NCI-H69 (cell line): ENCODE measurements at places on chromosomes 7 and 10.

- peak; percentile 64 for DNase-seq
Measured at GRCh38 chr7:93890464-93891068, at the start of gene TFPI2. Gene TFPI2, minus strand, starts transcription at chr7:93890753. Its CDS starts 75 bp downstream, at chr7:93890678.

GRCh38 chr7:100221767-100222444 is 2.2 kb downstream of the PVRIG start:
- no peak for DNase-seq

DNA sequence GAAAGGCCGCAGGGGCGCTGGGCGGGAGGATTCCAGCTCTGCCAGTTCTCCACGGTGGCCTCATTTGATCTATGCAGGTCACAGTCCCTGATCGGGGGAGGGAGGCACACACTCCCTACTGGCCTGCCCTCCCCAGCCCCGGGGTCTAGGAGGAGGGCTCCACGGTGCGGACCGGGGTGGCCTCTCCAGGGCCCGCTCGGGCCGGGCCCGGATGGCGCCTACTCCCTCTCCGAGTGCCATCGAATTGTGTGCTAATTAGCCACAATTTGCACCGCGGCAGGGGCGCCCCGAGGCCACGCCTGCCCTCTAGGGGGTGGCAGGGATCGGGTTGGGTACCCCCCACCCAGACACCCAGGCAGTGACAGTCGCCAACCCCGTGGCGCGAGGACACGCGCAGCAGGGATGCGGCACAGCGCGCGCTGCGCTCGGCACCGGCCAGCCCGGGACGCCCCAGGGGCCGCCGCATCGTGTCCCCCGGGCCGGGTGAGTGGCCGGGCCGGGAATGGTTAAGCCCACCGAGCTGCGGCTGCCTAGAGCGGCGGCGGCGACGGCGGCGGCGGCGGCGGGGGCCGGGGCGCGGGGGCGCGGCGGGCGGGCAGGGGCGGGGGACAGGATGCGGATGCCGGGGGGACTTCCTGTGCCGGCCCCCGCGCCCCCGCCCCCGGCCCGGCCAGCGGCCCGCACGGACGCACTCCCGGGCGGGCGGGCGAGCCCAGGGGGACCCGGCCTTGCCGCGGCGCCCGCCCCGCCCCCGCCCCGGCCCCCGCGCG is at the start of gene ZNF853:
Gene ZNF853, plus strand, starts transcription at position 658 of the 770 bp plus-strand sequence. CDS start 565 bp downstream, outside the sequence.
- peak; percentile 76 for DNase-seq

GRCh38 chr7:4136501-4137110 is 545.5 kb upstream of the FOXK1 start:
- peak; percentile 38 for DNase-seq

DNA sequence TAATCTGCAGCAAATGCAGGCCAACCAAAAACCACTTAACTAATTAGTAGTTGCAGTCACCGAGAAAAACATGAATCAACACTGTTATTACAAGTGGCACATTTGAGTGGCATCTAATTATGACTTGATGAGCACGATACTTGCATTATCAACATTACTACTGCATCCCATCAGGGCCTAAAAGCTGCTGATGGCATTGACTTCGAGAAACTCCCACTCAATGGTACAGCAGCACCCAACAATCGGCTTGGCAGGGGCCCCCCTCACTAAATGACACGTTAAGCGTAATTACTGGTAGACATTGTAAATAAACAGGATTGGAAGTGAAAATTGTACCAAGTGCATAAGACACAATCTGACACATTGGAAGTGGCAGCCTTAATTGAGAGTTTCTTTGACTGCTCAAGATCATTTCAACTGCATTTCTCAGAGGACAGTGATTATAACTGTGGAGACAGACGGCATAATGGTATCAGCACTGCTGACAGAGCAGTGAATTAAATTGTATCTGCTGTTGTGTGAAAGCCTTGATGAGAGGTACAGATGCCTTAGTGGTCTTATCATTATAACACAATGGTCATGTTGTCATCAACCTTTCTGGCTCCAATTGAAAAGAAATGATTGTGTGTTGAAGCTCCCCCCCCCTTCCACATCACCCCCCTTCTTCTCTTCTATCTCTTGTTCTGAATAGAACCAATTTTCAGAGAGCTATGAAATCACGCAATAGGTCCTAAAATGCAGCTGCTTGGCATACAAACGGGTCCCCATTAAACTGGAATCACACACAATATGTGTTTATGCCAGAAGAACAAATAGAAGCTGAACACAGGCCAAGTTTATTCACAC is 43.4 kb downstream of the SHTN1 start:
- peak; percentile 95 for DNase-seq

GRCh38 chr7:13991791-13992595 is 2.5 kb upstream of the ETV1 start:
- DNase-seq = no peak

GRCh38 chr7:99008921-99009530 is 130.7 kb downstream of the TRRAP start:
- no peak for DNase-seq

GRCh38 chr10:23530079-23530478 is 91.2 kb downstream of the OTUD1 start:
- DNase-seq = no peak

GRCh38 chr10:90787393-90788198 is 70.2 kb downstream of the HTR7 start:
- peak; percentile 43 for DNase-seq

DNA sequence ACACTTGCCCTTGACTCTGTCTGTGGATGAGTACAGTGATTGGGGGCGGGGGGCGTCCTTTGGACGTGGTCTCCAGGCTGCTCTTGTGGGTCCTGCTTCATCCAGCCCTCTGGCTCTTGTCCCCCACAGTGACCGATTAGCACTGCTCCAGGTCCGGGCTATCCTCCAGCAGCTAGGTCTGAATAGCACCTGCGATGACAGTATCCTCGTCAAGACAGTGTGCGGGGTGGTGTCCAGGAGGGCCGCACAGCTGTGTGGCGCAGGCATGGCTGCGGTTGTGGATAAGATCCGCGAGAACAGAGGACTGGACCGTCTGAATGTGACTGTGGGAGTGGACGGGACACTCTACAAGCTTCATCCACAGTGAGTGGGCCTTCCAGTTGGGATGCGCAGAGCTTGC is 18.3 kb downstream of the TACR2 start:
- no peak for DNase-seq

GRCh38 chr7:116782177-116782711 is 80.1 kb upstream of the CAPZA2 start:
- peak; percentile 93 for DNase-seq

GRCh38 chr7:12210179-12211053 is 678 bp upstream of the TMEM106B start:
- peak; percentile 86 for DNase-seq

GRCh38 chr7:158439035-158439434 is 148.6 kb downstream of the PTPRN2 start:
- no peak for DNase-seq

DNA sequence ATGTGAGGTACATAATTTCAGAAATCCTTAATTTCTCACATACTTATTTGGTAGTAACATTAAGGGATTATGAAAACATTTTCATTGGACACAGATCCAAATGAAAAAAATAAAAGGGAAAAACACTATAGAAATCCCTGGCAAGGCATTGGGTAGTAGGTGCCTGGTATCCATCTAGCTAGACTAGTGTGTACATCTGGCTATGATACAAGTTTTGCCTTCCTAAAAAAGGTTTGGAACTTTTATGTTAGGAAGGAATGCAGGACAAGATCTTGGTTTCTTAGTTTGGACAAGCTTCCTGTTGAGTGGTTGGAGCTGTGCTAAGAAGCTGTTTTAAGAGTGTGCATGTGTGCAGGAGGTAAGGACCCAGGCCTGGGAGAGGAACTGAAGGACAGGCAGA is 252.3 kb upstream of the GLI3 start:
- DNase-seq = no peak

GRCh38 chr7:64768824-64769223 is 25.4 kb upstream of the ZNF138 start:
- DNase-seq = no peak

- no peak for DNase-seq
Measured at GRCh38 chr10:123930340-123931001, 38.9 kb upstream of the CPXM2 start.

DNA sequence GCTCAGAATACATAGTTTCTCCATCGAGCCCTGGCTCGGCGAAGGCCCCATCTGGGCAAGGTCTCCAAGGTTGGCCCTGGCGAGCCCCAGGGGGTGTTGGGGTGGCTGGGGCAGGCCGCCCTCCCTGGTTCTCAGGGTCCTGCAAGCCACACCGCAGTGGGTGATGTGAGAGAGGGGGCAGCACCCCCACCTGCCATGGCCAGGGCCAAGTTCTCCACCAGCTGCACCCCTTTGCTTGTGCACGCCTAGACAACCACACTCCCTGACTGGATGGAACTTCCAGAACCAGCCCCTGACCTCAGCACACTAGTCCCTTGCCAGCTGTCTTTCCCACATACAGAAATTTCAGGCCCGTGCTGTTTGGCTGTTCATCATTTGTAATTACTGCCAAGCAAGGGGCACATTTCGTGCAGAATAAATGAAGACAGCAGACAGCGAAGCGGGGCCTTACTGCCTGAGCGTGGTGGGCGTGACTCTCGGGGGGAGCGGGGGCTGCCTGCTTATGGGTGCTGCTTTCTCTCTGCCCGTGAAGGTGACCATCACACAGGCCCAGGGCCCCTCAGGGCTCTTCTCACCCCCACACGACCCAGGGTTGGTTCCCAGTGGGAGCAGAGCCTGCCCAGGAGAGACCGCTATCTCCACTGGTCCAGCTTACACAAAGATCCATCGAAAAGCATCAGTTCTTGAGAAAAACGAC is 85.9 kb downstream of the ADARB2 start:
- no peak for DNase-seq

- DNase-seq = peak; percentile 67
Measured at GRCh38 chr7:7653593-7654187, 13.1 kb downstream of the UMAD1 start.

- DNase-seq = no peak
Measured at GRCh38 chr10:113736576-113736975, 14.9 kb upstream of the PLEKHS1 start.

- no peak for DNase-seq
Measured at GRCh38 chr7:1631678-1632077, 38.4 kb upstream of the ELFN1 start.

- DNase-seq = no peak
Measured at GRCh38 chr7:106986450-106986977, 58.0 kb upstream of the PRKAR2B start.

- peak; percentile 17 for DNase-seq
Measured at GRCh38 chr10:100866575-100867098, 46.1 kb upstream of the SLF2 start.

DNA sequence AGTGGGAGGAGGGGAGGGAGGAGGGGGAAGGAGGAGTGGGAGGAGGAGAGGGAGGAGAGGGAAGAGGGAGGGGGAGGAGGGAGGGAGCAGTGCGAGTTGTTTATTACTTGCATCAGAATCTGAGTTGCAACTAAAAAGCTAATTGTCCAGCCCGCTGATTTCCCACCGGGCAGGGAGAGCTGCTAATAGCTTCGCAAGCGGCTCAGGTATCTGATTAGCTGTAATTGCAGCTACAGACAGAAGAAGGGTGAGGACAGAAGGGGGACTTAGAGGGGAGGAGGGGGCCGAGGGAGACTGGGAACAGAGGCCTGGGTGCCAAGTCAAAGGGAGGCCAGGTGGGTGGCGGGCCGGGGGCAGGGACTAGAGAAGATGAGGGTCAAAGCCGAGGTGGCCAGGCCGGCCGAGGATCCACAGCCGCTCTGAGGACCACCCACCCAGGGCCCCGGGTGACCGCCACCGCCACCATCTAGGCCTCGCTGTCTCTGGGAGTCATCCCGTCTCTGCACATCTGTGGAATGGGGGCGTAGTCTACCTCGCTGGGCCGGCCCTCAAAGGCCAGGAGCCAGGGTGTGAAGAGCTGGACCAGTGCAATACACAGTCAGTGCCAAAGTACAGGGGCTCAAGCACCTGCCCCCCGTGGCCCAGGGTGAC is 54.2 kb downstream of the MICALL2 start:
- peak; percentile 75 for DNase-seq

GRCh38 chr10:110158051-110159005 is 49.1 kb upstream of the MXI1 start:
- DNase-seq = no peak

DNA sequence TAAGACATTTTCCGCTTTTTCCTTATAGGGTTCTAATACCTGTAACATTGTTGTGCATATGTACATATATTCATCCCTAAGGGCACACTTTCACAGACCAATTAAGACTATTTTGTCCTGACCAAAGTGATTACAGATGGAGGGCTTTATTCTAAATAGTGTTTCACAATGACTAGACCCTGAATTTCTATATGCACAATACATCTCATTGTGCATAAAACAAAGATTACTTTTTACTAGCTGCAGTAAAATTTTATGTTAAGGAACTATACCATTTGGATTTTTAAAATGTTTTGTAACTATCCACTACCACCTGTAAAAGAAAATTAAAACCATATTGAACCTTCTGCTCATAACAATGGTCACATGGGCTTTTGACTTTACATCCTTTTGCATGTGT is 87.8 kb downstream of the CTTNBP2 start:
- peak; percentile 50 for DNase-seq
